ENCODE measurements at places on chromosomes 16 and 17.
A peak's percentile ranks its signal among the peaks of the same experiment; 100 is the strongest.

- DNase-seq = no peak
Measured at GRCh38 chr17:77569846-77570564, 388.5 kb upstream of the TNRC6C start.

DNA sequence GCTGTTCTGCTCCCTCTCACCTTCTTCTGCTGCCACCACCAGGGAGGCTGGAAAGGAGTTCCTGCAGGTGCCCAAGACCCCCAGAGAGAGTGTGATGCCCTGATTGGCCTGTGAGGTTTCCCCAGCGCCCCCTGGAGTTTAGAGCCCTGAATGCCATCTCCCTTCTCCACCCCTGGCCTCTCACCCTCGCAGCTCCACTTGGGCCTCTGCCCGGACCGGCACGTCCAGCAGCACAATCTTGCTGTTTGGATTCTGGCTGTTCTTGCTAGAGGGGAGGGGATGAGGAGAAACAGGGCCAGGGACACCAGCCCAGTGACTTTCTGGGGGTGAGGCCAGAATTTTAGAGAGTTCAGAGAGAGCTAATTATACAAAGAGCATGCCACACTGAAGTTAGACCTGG, 12.5 kb upstream of the FAM171A2 start:
- DNase-seq = no peak

- no peak for DNase-seq
Measured at GRCh38 chr17:45368651-45369050, 51.8 kb upstream of the MAP3K14 start.

GRCh38 chr16:20903116-20903898, 2.7 kb downstream of the LYRM1 start:
- DNase-seq = no peak

DNA sequence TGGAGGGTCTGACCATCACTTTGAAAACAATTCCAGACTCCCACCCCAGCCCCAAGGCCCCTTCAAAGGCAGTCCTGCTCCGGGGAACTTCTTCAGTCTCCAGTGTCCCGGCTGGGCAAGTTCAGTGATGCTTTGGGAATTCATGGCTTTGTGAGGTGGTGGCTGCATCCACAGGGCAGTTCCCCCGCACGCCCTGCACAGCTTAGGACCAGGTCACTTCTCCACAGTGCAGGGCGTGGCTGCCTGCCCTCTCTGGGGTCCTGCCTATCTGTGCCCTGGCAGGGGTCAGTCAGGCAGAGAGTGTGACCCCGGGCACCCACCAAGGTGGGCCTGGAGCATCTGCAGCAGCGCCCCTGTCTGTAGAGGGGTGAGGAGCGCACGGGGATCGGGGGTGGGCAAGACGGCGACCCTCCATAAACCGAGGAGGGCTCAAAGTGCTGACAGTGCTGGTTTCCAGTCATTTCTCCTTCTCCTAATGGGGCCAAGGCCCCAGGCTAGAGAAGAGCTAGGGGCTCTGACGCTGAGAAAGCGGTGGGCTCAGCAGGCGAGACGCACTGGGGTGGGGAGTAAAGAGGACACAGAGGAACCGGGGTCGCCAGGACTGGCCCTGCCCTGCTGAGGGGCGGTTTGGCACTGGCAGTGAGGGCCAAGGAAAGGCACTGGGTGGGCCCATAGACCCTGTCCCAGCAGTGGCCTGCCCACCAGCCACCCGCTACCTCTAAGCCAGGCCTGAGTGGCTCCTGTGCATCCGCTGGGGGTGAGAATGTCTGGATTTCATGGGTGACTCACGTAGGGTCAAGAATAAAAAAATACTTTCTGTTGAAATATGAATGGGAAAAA, 4.2 kb upstream of the ARHGAP27 start:
- DNase-seq = no peak

DNA sequence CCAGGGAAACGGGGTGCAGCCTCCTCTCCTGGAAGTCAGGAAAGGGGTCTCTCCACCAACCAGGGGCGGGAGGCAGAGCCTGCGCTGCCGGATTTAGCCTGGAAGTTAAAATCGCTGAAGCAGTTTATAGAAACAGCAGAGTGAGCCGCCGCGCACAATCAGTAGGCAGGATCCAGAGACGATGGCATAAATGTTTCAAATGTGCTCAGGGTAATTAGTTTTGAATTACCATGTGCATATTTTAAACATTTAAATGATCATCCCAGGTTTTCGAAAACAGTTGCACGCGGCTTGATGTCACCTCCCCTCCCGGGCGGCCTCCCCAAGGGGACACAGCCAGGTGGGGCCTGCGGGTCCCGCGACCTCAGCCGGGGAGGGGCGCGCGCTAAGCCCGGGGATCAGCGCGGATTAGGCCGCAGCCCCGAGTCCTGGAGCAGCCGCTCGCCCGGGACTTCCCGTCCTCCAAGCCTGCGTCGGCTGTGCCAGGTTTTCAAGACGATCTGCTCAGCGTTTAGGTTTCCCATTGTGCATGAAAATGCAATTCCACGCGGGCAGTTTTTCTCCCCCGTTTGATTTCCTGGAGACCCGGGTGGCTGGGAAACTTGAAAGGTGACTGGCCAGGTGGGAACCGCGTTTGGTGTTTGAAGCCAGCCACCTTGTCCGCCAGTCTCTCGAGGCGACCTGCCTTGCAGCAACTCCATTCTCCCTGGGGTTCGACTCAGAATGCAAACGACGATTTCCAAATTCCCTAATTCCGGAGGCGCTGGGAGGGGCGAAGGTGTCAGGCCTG, 78.3 kb downstream of the RPA1 start:
- no peak for DNase-seq

DNA sequence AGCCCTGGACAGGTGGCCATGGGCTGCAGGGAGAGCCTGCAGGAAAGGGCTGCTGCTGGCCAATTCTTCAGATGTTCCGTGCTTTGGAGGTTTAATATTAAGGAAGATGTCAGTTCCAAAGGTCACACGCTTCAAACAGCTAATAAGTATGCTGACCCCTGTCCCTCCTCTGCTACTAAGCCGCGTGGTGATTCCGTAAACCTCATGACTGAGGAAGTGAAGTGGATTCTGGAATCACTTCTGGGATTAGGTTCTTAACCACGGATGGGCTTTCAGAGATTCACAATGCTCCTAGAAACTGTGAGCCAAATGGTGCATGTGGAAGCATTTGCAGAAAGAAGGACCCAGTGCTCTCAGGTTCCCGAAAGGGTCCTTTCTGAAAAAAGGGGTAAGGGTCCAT, 28.5 kb upstream of the ERN1 start:
- no peak for DNase-seq

- DNase-seq = no peak
Measured at GRCh38 chr17:32912218-32912897, 15.6 kb upstream of the TMEM98 start.

DNA sequence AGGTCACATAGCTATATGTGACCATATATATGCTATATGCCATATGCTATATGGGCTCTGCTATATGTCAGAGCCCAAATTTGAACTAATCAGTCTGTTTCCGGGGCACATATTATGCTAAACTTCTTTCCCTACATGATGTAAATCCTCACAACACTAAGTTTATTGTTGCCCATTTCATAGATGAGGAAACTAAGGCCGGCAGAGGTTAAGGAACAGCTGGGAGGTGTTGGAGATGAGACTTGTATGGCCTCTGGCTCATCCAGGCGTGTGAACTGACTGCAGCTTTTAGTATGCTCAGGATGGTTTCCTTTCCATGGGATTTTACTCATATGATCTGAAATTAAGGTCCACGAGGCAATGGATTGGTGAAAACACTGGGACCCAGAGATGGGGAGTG, 17.5 kb upstream of the CNOT1 start:
- DNase-seq = no peak

DNA sequence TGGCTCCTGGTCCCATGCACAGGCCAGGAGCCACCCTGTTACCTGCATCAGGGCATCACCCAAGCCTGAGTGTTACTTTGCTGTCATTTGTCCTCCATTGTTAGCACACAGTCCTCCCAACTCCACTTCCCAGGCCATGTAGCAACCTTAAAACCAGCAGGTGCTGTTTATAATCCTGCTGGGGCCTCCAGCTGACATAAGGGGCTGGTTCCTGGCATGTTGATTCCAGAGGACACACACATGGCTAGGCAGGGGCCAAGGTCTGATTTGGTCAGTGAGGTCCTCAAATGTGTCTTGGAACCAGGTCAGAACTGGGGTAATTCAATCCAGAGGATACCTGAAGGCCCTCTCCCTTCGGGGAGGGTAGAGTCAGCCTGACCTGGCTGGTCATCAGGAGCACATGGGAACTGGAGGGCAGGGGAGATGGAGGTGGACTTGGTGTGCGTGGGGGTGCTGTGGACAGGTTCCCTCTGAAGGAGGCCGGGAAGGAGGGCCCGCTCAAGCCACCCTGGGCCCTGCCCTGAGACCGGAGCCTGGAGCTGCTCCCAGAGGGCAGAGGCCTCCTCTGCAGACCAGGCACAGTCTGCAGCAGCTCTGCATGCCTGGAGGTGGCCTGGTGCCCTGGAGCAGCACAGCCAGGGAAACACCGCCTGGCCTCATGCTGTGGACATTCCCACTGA, 6.6 kb downstream of the ADORA2B start:
- DNase-seq = no peak

DNA sequence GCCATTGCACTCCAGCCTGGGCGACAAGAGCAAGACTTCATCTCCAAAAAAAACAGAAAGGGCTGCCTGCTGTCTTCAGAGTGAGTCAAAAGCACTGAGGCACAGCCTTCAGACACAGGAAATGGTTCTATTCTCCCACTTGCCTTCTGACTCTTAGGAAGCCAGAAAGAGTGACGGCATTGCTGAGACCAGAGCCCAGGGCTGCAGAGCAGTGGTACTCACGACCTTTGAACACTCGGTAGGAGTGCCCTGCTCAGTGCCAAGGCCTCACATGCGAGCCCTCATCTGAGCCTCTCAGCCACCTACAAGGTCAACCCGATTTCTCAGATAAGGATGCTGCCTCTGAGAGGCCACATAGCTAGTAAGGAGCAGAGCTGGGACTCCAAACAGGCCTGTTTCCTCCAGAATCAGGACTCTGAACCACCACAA, 3.5 kb upstream of the ITGAE start:
- no peak for DNase-seq

- DNase-seq = no peak
Measured at GRCh38 chr17:74699236-74699635, 13.5 kb downstream of the CD300LF start.

GRCh38 chr17:45149037-45149668, 878 bp downstream of the HEXIM1 start:
- DNase-seq = peak; percentile 49

DNA sequence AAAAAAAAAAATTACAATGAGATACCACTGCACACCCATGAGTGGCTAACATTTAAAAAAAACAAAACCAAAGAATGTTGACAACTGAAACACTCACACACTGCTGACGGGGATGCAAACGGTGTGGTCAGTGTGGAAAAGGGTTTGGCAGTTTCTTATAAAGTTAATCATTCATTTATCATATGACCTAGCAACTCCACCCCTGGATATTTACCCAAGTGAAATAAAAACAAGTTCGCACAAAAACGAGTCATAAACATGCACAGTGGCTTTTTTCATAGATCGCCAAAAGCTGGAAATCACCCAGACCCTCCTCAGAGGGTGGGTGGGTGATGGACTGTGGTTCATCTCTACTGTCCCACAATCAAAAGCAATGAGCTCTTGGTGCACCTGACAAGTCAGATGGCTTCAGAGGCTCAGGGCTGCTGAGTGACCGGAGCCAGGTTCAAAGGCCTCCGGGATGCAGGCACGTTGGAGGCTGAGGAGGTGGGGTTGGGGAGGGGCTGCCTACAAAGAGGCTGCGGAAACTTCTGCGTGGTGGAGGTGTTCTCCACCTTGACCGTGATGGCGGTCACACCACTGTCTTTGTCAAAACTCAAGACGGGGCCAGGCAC, 14.2 kb downstream of the RAB40B start:
- no peak for DNase-seq

DNA sequence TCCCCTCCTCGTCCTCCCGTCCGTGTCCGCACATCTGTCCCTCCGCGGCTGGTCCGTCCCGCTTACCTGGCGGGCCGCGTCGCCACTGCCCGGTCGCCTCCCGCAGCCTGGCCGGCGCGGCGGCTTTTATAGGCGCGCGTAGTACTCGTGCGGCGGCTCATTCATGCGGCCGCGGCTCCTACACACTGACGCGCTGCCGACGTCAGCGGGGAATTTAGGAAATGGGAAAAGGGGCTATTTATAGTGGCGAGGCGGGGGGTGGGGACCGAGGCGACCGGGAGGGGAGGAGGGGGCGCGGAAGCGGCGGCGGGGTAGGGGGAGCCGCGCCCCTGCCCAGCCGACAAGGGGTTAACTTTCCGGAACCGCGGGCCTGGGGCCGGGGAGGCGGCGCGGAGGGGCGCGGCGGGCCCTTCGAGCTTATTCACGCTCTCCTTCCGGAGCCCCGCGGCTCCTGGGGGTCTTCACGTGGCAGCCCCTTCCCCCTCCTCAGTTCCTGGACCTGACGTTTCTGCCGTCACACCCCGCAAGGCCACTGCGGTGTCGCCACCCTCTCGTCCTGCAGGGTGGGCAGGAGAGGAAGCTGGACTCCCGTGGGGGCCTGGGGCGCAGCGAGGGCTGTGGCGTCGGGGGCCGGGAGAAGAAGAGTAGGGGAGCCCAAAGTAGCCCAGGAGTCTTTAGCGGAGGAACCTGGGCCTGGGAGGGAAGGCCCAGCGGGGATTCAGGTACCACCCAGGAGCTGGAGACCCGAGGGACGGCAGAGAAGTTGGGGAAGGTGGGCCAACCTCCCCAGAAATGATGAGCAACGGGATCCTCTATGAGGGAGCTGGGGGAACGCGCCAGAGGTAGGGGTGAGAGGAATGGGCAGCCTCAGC, 3.6 kb upstream of the HIC1 start:
- no peak for DNase-seq

- no peak for DNase-seq
Measured at GRCh38 chr17:18190628-18191235, 7.1 kb downstream of the ALKBH5 start.

GRCh38 chr17:17096438-17097178, 54.4 kb downstream of the MPRIP start:
- DNase-seq = no peak

DNA sequence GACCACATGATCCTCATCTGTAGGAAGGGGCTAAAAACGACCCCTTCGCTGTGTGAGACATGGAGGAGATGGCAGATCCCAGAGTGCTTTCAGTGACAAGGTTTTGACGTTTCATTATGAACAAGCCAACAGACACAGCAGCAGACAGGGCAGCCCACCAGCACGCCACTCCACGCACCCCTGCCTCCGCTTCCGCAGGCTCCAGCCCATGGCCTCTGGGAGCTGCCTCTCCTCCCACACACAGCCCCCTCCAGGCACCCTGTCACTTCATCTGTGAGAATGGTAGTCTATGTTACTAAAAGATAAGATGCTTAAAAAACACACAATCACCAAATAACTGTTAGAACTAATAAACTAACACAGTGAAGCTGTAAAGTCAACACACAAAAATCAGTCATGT, 12.3 kb upstream of the ADCY7 start:
- DNase-seq = no peak

- no peak for DNase-seq
Measured at GRCh38 chr16:88141580-88141979, 190.3 kb downstream of the BANP start.
